HS-27A (cell line): ENCODE measurements at places on chromosomes 7 and 10.

DNA sequence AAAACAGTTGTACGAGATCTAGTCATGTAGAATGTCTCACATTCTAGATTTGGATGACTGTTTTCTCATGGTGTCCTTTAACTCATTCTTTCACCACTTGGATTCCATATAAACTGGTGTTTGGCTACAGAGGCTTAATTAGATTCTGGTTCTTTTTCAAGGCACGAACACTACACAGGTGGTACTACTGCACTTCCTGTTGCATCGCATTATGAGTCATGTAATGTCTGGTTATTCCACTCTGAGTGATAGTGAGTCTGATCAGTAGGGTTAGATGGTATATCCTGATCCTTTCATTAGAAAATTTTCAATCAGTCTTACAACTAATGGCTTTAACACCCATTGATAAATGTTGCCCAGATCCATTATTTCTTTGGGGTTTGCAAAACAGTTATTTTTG, 11.2 kb upstream of the AKAP9 start:
- no peak for DNase-seq

GRCh38 chr7:12896316-12896715, 208.9 kb downstream of the ARL4A start:
- no peak for DNase-seq

- no peak for DNase-seq
These were observed 33.0 kb downstream of the MRPL32 start for GRCh38 chr7:42964849-42965805.

DNA sequence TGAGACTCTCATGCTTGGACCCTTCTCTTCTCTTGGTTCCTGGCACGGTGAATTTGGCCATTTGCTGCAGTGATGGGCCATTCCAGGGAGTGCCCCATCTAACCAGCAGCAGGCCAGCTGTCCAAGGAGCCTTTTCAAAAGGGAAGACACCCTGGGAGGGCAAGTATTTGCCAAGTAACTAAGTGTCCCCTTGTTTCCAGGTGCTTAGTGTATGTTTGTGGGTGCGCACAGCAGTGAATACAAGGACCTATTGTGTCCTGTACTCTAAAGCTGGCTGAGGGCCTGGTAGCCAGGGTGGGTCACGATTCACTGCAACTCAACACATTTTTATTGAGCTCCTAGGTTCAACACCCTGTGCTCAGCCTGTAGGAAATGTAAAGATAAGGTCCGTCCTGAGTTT, 348.8 kb downstream of the RNLS start:
- DNase-seq: no peak

GRCh38 chr7:17774716-17775288, 165.5 kb downstream of the SNX13 start:
- no peak for DNase-seq

DNA sequence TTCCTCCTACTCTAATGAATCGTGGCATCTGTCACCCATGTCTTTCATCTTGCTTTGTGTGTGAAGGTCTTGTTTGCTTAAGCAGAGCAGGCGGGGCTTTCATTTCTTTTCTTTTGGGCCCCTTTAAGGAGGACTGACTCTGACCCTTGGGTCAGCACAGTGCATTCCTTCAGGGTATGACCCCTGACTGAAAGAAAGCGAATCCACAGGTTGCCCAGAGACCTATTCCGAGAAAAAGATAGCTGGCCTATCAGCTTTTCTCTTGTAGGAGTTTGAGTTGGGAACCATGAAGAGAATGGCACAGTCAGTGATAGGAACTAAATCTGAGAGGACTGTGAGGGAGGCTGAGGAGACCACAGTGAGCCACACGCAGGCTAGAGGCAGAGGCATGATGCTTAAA, 193.2 kb upstream of the CDCA7L start:
- DNase-seq: no peak

DNA sequence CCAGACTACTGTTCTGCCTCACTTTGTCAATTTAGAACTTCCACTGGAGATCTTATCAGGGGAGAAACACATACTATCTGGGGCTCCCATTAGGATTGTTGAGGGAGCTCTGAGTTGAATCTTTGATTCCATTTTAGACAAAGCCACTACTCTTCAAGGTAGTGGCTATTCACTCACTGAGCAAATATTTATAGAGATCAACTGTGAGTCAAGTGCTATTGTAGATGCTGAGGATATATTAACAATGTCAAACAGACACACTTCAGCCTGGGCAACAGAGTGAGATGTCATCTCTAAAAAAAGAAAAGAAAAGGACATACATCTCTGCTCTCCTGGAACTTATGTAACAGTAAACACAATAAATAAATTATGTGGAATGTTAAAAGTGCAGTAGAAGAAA, 315.3 kb downstream of the PTEN start:
- DNase-seq: no peak

DNA sequence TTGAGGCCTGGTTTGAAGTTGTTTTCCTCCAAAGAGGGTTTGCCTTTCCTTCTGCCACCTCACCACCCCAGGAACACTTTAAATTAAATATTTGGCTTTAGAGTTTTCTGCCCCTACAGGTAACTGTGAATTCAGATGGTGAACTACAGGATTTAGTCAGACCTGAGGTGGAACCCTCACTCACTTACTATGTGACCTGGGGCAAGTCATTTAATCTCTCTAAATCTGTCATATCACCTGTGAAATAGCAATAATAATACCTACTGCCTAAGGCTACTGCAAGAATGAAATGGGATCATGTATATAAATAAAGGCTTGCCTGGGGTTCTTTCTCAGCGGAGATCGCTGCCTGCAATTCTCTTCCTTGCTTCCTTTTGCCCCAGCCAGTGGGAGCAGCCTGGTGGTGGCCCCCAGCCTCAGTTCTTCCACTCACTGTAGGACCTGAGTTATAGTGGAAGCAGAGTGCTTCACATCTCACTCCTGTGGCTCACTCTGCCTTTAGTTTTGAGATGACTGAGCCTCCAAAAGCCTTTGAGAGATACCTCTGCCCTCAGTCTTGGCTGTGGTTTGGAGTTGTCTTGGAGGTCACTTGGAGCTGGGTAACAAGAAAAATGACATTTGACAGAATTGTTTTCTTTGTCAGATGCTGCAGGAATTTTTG, 6.1 kb upstream of the ANKRD2 start:
- no peak for DNase-seq

DNA sequence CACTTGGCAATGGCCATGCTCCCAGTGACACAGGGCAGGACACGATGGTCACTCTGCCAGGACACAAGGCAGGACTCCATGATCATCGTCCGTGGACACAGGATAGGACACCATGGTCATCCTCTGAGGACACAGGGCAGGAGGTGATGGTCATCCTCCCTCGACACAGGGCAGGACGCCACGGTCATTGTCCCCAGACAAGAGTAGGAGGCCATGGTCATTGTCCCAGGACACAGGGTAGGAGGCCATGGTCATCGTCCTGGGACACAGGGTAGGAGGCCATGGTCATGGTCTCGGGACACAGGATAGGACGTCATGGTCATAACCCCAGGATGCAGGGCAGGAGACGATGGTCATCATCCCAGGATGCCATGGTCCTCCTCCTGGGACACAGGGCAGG, 289.2 kb downstream of the TCERG1L start:
- DNase-seq: no peak

- no peak for DNase-seq
These were observed 49.5 kb downstream of the VIPR2 start for GRCh38 chr7:159094919-159095915.

DNA sequence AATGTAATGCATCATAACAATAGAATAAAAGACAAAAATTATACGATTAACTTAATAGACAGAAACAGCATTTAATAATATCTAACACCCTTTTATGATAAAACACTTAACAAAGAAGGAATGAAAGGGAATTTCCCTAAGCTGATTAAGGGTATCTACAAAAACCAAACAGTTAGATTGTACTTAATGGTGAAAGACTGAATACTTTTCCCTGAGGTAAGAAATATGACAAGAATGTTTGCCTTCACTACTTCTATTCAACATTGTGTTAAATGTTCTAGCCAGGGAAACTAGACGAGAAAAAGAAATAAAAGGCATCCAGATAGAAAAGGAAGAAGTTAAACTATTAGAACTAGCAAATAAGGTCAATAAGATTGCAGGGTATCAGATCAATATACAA, 276.9 kb downstream of the BAMBI start:
- no peak for DNase-seq

GRCh38 chr7:24777806-24778205, 20.5 kb upstream of the GSDME start:
- no peak for DNase-seq

- no peak for DNase-seq
These were observed 43.9 kb upstream of the C1QL3 start for GRCh38 chr10:16565604-16566003.
